Activated T-helper 17 cell treated with anti-CD3 and anti-CD28 coated beads, Interleukin-2, amount 50 U/mL, for 72 hours (primary cell): ENCODE measurements at places on chromosomes 7 and 10. TPM values are rescaled to one million over a fixed set of nuclear protein-coding genes. Genes with fewer than 3 reads are reported as not detected.

Gene COL28A1
- 0.13 TPM for total RNA-seq

Gene SLC18A3
- total RNA-seq, result not detected

Gene NFE2L3
- total RNA-seq, result 27.6 TPM

Gene ECHDC3
- total RNA-seq, result not detected

Gene GLRX3
- 112 TPM for total RNA-seq

Gene GRM3
- not detected for total RNA-seq

Gene LLCFC1
- total RNA-seq, result not detected

Gene CALHM1
- 0.11 TPM for total RNA-seq

Gene MYO3A
- total RNA-seq, result not detected

Gene RARRES2
- not detected for total RNA-seq

Gene PHYHIPL
- not detected for total RNA-seq

Gene TMEM178B
- 2.1 TPM for total RNA-seq

Gene TMEM139
- total RNA-seq, result 1.9 TPM

Gene TCAF2
- 106 TPM for total RNA-seq

Gene MRPS24
- 113 TPM for total RNA-seq

Gene TRRAP
- 69.5 TPM for total RNA-seq

Gene GPR26
- not detected for total RNA-seq

Gene SPRN
- not detected for total RNA-seq

Gene GSTO2
- 0.28 TPM for total RNA-seq

Gene CALY
- not detected for total RNA-seq

Gene ZFYVE27
- total RNA-seq, result 31.1 TPM

Gene SRGN
- 310 TPM for total RNA-seq

Gene CREB3L2
- 38.4 TPM for total RNA-seq

Gene TEX47
- not detected for total RNA-seq

Gene GALNT17
- not detected for total RNA-seq

Gene PRPS1L1
- total RNA-seq, result not detected

Gene HABP2
- total RNA-seq, result not detected

Gene TMEM72
- not detected for total RNA-seq

Gene VSTM2A
- not detected for total RNA-seq

Gene OGDH
- total RNA-seq, result 77.6 TPM

Gene PLXDC2
- total RNA-seq, result not detected

Gene TMEM229A
- total RNA-seq, result not detected

Gene HEPACAM2
- not detected for total RNA-seq

Gene ZNF117
- 1.8 TPM for total RNA-seq

Gene GPR85
- total RNA-seq, result not detected

Gene C10orf105
- 1.0 TPM for total RNA-seq

Gene SNX10
- total RNA-seq, result 30.8 TPM

Gene YAE1
- 9.2 TPM for total RNA-seq

Gene HHEX
- 0.53 TPM for total RNA-seq

Gene SEMA4G
- 3.8 TPM for total RNA-seq

Gene PTPRE
- 32.7 TPM for total RNA-seq
